Dermis blood vessel endothelial cell (primary cell): ENCODE measurements at places on chromosomes 6 and 20. TPM values are rescaled to one million over a fixed set of nuclear protein-coding genes. Genes with fewer than 3 reads are reported as not detected.

UBE2C gene
- 9.9 and 30.2 TPM in 2 replicates for total RNA-seq

GMDS gene
- total RNA-seq, result 12.6 and 21.1 TPM in 2 replicates

CYP21A2 gene
- 0.34 TPM in 1 of 2 replicates, not detected in the other for total RNA-seq

ARFGAP1 gene
- total RNA-seq, result 60.0 and 70.8 TPM in 2 replicates

PCIF1 gene
- total RNA-seq, result 13.3 and 16.2 TPM in 2 replicates

GABRR1 gene
- total RNA-seq, result not detected in 2 replicates

PDE10A gene
- total RNA-seq, result 9.7 and 12.2 TPM in 2 replicates

SRMS gene
- total RNA-seq, result not detected in 2 replicates

DACT2 gene
- not detected in 2 replicates for total RNA-seq

SPEF1 gene
- total RNA-seq, result 0.05 TPM in 1 of 2 replicates, not detected in the other

GABBR1 gene
- total RNA-seq, result 1.0 and 5.4 TPM in 2 replicates
